ENCODE measurements at places on chromosomes 11 and 22. TPM values are rescaled to one million over a fixed set of nuclear protein-coding genes. Genes with fewer than 3 reads are reported as not detected.

Gene HOATZ
- not detected for polyA plus RNA-seq

- DNase-seq, result no peak
These were observed 78.2 kb downstream of the KCNC1 start for GRCh38 chr11:17812865-17813187.

DNA sequence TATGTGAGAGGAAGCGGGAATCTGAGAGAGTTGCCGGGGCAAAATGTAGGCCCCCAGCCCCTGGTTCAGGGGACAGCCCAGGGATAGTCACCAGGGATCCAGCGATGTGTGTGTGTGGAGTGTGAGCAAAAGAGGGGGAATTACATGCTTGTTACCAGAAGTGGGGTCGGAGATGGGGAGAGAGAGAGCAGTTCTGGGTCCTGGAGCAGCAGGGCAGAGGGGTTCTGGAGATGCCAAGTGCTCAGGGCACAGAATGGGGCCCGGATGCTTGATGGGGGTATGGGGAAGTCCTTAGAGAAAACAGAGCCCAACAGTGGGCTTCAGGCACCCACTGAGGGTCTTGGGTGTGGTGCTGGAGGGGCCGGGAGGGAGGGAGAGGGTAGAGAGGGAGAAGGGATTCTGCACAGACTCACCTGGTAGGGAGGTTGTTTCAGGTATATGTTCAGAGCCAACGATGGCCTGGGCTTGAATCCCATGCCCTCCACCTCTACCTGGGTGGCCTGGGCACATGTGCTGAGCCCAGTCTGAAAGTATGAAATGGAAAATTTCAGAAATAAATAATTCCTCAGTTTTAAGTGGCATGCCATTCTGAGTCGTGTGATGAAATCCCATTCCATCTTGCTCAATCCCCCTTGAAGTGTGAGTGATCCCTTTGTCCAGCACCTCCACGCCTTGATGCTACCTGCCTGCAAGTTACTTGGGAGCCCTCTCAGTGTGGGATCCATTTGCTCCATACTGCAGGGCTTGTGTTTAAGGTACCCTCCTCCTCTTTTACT is 12.4 kb downstream of the SMIM38 start:
- no peak for DNase-seq

DNA sequence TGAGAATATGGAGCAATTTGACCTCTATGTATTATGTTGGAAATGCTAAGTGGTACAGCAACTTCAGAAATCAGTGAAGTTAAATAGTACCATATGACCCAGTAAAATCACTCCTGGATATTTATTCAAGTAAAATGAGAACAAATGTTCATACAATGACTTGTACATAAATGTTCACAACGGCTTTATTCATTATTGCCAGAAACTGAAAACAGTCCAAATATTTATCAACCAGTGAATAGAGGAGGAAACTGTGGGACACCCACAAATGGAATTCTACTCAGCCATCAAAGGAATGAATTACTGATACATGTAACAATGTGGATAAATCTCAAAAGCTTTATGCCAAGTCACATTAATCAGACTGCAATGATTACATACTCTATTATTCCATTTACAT is 416.3 kb downstream of the AASDHPPT start:
- no peak for DNase-seq

DNA sequence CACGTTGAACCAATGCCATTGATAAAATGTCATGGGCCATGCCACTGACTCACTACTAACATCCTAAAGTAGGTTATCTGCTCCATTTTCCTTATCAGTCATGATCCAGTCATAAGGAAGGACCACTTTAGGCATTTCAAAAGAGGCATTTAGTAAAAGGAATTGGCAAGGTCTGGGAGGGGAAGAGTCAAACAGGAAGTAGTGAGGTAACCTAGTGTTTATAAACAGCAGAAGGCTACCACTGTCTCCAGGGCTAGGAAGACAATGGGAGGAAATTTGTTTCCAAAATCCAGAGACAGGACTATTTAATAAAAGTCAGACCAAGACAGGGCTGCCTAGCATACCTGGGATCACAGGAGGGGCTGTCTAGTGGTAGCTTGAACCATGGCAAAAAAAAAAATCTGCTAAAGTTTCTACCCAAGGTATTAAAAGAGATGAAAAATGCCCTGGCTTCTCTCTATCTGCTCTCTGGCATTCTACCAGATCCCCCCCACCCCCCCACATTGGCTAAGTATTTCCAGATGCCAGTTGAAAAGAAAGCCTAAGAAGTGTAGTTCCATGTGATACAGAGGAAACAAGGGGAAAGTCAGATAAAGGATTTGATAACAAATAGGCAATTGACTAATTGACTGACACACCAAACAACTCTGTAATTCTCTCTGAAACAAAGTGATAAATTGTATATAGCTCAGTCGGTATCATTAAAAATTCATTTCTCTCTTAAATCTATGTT is 50.4 kb upstream of the C11orf87 start:
- no peak for DNase-seq
